ENCODE measurements at places on chromosomes 4 and X. TPM values are rescaled to one million over a fixed set of nuclear protein-coding genes. Genes with fewer than 3 reads are reported as not detected.
A peak's percentile ranks its signal among the peaks of the same experiment; 100 is the strongest.

DNA sequence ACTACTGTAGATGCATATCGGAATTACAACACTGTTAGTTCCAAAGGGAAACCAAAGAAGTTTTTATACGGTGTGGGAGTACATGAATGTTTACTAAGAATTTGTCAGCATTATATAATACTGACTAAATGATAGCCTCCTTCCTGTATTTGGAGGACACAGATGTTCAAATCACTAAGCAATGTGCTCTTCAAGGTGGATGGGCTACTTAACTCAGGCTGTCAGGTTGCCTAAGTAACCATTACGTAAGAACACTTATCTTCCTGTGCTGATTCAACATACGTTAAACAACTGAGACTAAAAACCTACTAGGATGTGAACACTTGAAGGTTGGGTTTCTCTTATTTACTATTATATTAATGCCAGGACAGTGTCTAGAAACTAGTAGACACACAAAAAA lies 81.9 kb upstream of the HPGD start:
- DNase-seq: no peak

- DNase-seq: peak; percentile 83
Measured at GRCh38 chr4:181528570-181529184, 714.5 kb upstream of the TENM3 start.

DNA sequence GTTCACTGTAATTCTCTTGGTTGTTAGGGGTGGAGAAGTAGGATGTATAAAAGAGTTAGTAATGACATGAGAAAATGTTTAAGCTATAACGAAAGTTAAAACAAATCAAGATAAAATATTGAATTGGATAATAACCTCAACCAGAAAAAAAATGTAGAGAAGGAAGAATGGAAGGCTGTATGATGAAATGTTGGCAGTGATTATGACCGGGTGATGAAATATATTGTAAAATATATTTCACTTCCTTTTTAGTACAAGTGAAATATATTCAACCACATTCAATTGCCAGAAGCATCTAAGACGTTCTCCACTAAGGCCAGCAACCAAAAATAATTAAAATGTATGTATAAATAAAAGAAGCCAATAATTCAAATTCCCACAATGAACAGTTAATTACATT lies 309.3 kb upstream of the FGF13 start:
- no peak for DNase-seq

GRCh38 chrX:11739776-11740175 lies 18.3 kb upstream of the MSL3 start:
- DNase-seq: no peak

DNA sequence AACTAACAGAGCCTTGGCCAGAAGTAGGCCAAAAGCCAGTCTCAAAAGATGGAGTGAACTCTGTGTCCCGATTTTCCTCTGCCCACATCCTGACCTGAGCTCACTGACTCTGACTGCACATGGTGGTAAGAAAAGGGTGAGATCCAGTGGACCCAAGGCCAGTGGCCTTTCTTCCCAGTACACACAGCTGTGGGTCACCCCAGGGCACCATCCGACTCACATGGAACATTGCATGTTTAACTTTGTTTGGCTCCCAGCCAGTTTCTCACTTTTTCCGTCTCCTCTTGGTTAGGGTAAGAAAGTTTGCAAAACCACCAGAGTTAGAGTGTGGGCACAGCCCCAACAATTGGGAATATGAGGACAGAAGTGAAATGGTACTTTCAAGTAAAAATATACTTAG lies 69.8 kb downstream of the GAB1 start:
- no peak for DNase-seq

DNA sequence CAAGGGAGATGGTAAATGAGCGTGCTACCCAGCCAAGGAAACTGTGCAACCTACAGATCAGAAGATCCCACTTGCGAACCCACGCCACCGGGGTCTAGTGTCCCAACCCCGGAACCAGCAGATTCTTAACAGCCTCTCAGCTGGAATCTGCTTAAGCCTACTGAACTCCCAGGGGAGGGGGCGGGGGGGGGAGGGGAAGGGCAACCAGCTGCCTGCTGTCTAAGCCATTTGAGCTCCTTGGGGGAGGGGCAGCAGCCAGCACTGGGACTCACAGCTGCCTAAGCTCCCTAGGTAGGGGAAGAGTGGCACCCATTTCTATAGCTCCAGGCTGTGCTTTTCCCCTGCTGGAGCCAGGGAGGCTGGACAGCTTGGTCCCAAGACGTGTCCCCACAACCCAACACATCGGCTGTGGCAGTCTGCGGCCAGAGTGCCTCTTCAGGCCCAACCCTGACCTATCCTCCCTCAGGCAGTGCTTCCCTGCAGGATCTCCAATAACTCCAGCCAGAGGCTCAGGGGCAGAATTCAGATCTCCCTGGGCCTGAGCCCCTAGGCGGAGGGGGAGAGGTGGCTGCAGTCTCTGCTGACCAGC lies 289.2 kb downstream of the LDB2 start:
- DNase-seq: no peak

GRCh38 chrX:74321191-74321590 lies 17.2 kb downstream of the ZCCHC13 start:
- no peak for DNase-seq

- DNase-seq: peak; percentile 31
Measured at GRCh38 chrX:26783512-26784225, 567.7 kb downstream of the MAGEB5 start.

DNA sequence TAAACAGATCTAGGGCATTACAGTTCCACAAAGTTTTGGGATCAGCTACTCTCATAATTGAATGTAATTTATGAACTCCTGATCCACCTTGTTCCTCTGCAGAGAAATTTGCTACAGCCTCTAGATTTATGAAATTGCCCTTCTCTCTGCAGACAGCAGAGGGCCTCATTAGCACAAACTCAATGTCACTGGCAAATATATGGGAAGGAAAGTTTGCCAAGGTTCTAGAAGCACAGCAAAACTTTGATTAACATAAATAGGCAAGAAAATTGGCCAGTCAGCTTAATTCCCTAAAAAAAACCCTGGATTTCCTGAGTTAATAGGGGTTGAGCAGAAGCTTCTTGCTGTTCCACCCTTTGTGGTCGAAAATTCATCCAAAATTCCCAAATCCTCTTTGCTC lies 31.5 kb downstream of the PRPS1 start:
- DNase-seq: no peak

- no peak for DNase-seq
Measured at GRCh38 chrX:18879144-18879543, 104.8 kb downstream of the PHKA2 start.

DNA sequence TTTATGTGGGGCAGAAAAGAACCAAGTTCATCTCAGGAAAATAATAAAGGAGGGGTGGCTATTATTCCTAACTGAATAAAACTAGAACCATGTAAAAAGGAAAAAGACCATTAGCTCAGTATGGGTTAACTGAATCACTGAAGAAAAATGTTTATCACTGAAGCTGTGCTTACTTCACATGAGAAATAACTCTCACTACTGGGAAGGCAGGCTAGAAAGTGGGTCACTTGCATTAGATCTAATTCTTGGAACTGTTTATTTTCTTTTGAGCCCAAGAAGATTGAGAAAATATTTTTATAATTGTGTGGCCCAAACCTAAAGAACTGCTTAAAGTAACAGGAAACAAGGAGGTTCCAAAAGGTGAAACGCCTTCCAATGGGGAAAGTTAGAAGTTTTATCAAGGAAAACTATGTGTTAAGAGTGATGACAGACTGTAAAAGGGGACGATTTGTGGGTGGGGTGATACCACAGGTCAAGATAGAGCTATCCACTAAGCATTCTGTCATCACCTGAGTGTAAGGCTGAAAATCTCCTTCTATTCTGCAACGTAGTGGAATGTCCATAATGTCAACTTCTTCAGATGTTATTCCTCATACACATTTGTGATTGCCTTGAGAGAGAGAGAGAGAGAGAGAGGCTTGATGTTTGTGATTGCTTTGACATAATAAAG lies 1083.5 kb downstream of the PCDH7 start:
- DNase-seq: no peak

- no peak for DNase-seq
Measured at GRCh38 chrX:132272826-132273225, 53.6 kb upstream of the RAP2C start.

DNA sequence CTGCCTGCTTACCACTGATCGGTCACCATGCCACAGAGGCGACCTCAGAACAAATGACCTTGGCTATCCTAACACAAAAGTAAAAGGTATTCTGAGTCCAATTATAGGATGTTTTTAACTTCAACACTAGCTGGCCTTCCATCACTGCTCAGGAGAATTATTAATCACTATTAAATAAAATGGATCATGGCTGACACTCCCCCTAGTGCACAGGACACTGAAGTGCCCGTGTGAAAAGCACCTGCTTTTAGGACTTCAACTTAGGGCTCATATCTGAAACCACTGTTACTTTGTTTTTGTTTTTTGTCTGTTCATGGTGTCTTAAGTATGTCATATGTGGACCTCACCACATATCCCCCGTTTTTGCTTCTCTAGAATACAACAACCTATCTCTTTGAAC lies 33.9 kb downstream of the STX18 start:
- DNase-seq: no peak

- no peak for DNase-seq
Measured at GRCh38 chr4:80045786-80046185, 27.2 kb downstream of the ANTXR2 start.

DNA sequence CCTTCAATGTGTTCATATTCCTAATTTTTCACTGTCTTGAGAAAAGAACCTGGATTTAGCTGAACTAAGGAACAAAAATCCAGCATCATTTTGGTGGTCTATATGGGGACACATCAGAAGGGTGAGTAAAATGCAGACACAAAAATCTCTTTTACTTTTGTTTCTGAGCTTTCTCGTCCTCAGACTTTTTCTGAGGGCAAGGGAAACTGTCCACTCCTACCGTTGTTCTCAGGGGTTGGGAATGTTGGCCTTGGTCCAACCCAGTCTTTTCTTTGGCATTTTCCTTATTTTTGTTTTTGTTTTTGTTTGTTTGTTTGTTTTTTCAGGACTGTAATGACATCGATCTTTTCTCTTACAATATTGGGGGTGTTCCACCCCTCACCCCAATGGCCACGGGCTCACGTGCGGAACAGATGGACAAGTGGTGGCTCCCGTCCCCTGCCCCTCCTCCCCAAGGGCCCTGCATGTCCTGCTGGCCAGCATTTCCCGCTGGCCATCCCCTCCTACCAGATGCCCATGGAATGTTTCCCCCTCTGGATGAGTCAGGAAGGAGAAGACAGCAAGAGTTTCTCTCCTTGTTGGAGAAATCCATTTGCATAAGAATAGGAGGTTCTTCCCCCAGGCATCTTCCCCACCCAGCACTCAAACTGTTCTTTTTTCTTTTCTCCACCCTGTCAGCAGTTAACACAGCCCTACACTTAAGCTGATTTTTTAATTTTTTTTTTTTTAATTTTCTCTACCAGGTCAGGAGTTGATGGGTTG lies 305.4 kb upstream of the NDST4 start:
- no peak for DNase-seq

GRCh38 chr4:186149872-186150271 lies 41.5 kb upstream of the CYP4V2 start:
- peak; percentile 34 for DNase-seq

DNA sequence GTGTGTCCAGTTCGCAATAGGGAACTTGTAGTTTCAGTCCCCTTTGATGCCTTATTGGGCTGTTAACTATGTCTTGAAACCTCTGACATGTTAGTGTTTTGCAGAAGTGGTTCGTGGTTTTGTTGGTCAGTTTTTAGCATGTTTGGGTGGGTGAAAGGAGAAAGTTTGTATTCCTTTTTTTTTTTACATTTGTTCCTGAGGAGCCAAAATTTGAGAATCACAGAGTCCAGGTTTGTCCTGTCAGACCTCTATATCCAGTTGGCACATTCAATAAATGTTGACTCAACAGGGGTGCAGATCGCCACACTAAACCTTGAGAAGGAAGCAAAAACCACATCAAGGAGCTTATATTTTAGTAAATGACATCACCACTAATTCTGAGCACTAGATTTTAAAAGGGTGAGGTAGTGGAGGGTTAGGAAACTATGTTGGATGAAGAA lies 26.2 kb downstream of the DLG3 start:
- DNase-seq: no peak

DNA sequence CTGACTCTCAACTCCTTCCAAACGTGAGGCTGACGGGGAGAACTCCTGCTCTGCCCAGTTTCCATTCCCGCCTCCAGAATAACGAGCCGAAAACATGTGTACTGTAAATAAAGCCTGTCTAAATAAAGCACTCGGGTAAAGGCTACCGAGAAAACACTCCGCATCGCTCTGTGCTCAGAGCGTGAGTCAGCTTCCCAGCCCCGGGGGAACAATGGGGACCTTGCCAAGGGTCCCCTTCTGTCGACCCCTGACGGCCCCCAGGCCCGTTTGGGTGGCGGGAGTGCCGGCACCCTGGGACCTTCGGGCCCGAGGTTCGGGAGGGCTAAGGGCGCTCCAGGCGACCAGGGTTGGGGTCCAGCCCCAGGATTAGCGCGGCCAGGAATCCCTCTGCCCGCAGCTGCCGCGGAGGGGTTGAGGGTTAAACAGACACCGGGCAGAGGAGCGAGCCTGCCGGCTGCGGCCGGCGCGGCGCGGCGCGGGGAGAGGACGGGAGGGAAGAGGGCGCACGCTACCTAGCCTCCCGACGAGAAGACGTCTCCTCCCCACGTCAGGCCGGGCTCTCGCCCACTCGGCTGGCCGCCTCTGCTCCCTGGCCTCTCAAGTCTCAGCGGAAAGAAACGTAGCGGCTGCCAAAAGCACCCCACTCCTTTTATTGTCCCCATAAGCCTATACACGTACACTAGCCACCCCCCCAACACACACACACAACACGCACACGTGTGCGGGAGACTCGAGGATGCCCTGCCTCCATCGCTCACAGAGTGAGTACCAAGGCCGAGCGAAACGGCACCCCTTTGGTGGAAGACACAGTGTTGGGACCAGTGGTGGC lies 85.5 kb downstream of the BCOR start:
- no peak for DNase-seq

GRCh38 chr4:26204249-26204825 lies 116.5 kb upstream of the RBPJ start:
- no peak for DNase-seq

DNA sequence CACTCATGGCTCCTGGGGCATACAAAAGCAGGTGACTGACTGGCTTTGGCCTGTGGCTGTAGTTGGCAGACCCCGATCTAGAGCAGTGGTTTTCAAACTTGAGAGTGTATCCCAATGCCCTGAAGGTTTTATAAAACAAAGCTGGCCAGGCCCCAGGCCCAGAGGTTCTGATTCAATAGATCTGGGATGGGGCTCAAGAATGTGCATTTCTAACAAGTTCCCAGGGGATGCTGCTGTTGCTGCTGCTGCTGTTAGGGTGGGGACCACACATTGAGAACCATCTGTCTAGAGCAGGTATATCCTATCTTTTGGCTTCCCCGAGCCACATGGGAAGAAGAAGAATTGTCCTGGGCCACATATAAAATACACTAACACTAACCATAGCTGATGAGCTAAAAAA lies 7.3 kb downstream of the AIFM1 start:
- DNase-seq: no peak

GRCh38 chr4:24443200-24443599 lies 141.2 kb downstream of the DHX15 start:
- no peak for DNase-seq

The LPAR4 gene
- 18.4 TPM for polyA plus RNA-seq

The MAGEA8 gene
- polyA plus RNA-seq: 0.43 TPM

The SPP1 gene
- 127 TPM for polyA plus RNA-seq

The PAGE1 gene
- polyA plus RNA-seq: not detected

The UGT2B7 gene
- polyA plus RNA-seq: 74.6 TPM

The FAAH2 gene
- 15.2 TPM for polyA plus RNA-seq
